ENCODE measurements at places on chromosomes 2 and 18.

DNA sequence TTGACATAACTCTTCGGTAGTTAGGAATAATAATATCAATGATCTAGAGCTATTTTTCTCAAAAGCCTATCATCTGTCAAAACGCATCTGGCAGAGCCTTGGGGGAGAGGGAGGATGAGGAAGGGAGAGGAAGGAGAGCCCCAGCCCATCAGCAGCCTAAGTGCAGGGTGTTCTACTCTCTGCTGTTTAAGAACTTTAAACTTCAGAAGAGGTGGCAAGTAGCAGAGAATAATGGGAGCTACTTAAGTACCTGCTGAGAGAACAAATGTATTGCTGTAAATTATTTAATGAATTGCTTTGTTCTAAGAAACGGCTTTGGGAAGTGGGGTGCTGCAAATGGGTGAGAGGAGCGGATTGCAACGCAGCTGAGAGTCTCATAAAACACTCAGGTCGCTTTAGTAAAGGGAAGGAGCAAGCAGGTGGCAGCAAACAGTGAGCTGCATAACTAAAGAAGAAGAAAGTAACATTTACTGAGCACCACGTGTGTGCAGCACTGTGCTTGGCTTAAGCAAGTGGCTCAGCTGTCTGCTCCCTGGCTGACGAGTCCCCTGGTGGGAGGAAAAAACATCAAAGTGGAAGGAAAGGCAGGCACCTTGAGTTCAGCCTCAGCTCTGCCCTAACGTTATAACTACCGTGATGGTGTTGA is 26.3 kb upstream of the SH3RF3 start:
- DNase-seq: peak; percentile 42

DNA sequence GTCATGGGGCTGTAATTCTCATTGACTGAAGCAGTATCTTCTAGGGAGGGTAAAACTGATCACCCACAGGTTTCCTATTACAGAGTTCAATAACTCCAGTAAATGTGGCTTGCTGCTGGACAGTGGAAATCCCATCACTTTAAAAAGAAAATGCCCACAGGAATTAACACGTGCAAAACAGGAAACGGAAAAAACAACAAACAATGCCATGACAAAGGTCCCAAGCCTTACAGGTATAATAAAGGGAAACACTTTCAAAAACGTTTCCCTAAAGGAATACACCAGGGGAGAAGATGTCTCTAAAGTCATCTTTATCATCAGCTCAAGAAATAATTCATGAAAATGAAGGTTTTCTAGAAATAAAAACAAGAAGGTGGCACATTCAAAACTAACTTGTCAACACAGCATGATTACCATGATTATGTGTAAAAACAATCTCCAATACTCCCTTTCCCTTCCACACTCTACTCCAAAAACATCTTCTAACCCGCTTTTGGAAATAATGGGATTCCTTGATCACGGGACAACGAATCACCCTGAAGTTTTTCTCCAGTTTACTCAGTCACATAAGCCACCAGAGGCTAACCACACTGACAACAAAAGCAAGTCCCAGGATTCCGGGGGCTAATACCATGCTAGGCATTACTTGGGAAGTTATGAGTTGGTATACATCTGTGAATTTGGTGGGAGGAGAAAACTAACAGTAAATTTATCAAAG is 167.9 kb downstream of the TCF4 start:
- no peak for DNase-seq

DNA sequence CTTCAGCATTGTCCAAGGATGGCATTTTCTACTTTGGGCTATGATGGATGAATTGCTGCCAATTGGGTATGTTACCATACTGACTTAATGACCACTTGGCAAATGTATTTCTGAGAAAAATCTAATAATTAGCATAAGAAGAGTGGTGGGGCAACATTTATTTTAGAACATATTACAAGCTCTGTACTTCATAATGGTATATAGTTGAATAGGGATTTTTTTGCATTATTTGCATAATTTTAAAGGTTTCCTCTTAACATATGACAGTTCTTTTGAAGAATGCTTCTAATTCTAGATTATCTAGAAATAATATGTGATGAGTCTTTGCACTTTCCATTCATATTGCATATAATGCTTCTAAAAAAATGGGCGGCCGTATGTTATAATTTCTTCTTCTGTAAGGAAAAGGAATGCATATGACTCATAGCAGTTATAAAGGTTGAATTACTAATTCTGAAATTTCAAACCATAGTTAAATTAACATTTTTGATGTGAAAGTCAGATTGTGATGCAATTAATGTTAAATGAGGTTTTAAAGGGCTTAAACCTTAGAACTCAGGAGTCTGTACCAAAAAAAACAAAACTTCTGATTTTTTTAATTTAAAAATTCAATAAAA is 1652.3 kb upstream of the SLC39A10 start:
- no peak for DNase-seq

- DNase-seq: no peak
These were observed 59.3 kb downstream of the AQP4 start for GRCh38 chr18:26806224-26806623.

DNA sequence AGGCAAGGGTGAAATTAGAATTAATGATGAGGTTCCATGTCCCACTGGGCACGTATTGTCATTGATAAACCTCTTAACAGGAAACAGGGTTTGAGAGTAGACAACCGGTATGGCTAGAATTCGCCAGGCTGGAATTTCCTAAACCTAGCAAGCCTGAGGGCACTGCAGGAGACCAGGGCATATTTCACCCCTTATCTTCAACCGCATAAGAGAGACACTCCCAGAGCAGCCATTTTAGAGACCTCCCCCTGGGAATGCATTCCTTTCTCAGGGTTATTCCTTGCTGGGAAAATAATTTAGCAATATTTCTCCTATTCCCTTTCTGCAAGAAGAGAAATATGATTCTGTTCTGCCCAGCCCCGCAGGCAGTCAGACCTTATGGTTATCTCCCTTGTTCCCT is 334.6 kb upstream of the LYPD1 start:
- DNase-seq: no peak

GRCh38 chr2:36473230-36473629 is 117.7 kb downstream of the CRIM1 start:
- no peak for DNase-seq

GRCh38 chr2:39994151-39994550 is 215.1 kb upstream of the THUMPD2 start:
- no peak for DNase-seq

GRCh38 chr2:233563663-233564430 is 2.7 kb downstream of the USP40 start:
- DNase-seq: no peak

- no peak for DNase-seq
These were observed 827.6 kb downstream of the RNF144A start for GRCh38 chr2:7744827-7745226.

DNA sequence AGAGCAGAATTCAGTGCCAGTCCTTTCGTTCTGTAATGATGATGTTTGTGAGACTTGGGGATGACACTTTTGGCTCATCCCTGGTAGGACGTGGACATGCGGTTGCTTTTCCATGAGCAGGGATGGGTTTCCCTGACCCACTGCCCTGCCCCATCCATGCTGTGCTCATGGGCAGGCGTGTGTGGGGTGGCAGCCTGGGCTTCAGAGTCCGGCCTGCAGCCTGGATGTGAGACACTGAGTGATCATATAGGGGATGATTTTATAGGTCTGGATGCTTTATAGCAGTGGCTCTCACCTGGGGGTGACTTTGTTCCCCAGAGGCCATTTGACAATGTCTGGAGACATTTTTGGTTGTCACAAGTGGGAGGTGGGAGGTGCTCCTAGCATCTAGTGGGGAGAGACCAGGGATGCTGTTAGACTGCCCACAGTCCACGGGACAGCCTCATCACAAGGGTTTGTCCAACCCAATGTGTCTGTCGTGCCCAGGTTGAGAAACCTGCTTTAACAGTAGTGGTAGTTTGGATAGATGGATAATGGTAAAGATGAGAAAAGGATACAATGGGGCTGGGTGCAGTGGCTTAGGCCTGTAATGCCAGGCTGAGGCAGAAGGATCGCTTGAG is 38.9 kb downstream of the LDLRAD4 start:
- DNase-seq: no peak

- DNase-seq: peak; percentile 91
These were observed at the start of gene MAL for GRCh38 chr2:95025406-95026319. MAL (plus strand) TSS chr2:95025708; CDS start chr2:95025793, 85 bp downstream.

- no peak for DNase-seq
These were observed 767.8 kb upstream of the ZEB2 start for GRCh38 chr2:145287736-145288135.

GRCh38 chr18:54112356-54112755 is 112.1 kb downstream of the MBD2 start:
- no peak for DNase-seq

DNA sequence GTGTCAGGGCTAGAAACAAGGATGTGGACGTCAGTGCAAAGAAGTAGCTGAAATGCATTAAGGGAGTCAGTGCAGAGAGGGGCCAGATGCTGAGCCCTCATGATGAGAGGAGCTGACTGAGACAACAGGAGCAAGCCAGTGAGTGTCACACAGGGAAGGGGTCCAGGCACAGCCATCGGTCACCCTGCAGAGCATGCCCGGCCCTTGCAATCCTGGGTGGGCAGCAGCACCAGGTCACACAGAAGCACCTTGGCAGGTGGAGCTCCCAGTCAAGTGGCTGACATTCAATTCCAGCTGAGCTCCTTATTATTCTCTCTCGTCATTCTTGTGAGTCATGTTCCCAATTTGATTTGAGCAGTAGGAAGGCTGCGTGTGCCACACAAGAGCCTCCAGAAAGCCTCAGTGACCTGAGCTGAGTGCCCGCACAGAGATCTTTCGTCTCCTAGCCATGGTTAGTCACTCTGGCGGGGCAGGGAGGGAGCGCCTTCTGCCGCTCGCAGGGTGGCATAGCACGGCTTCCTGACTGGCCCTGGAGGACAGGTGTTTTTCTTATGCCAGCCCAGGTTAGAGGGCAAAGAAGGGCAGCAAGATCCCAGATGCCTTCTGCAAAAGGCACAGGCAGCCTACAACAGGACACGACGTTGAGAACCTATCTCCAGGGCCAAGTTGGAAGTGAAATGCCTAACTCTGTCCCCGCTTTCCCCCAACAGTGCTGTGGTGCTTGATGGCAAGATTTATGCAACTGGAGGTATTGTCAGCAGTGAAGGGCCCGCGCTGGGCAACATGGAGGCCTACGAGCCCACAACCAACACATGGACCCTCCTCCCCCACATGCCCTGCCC is 220.9 kb downstream of the ATAD2B start:
- peak; percentile 71 for DNase-seq

GRCh38 chr18:9550429-9550828 is 63.9 kb downstream of the PPP4R1 start:
- no peak for DNase-seq

DNA sequence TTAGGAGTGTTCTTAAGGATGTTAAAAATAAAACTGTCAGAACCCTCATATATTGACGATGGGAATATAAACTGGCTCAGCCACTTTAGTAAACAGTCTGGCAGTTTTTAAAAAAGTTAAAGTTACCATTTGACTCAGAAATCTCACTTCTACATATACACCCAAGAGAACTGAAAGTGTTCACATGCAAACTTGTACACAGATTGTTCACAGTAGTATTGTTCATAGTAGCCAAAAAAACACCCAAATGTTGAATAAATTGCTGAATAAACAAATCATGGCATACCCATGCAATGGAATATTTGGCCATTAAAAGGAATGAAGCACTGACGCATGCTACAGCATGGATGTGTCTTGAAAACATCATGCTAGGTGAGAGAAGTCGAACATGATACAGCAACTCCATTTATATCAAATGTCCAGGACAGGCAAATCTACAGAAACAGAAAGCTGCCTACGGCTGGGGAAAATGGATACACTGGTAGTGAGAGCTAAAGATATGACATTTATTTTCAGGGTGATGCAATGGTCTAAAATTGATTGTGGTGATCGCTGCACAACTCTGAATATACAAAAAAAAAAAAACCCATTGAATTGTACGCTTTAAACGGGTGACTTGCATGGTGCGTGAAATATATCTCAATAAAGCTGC is 10.1 kb downstream of the RPL31 start:
- DNase-seq: no peak

DNA sequence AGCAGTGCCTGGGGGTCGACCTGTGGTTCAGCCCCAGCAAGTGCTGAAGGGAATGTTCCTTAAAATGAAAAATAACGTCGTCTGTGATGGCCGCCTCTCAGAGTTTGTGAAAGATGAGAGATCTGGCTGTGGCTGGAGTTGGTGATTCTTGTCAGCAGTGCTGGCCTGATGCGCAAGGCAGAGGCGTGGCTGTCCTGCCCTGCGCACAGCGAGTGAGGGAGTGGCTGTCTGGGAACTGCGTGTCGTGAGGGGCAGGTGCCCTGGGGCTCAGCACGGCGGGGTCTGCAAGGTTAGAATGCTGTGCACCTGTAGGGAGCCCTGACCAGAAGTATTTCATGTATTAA is 8.8 kb downstream of the NFATC1 start:
- DNase-seq: no peak

GRCh38 chr2:74010087-74010541 is 25.4 kb downstream of the TET3 start:
- no peak for DNase-seq

GRCh38 chr18:44213293-44213692 is 467.4 kb upstream of the SETBP1 start:
- no peak for DNase-seq

DNA sequence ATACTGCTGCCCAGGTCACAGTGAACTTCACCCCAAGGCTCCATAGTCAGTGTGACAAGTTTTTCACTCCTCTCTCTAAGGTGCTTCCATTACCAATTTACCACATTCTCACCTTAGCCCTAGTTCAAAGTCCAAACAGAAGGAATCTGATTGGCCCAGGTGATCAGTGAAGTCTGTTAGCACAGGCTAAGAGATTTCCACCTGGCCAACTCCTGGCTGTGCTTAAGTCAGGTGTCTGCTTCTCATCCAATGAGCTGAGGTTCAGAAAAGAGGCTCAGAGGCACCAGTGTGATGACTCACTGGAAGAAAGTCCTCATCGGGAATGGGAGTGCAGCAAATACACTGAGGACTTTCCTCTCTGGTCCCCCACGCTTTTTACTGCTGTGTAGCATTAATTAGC is 164.4 kb upstream of the MGAT5 start:
- DNase-seq: no peak

- no peak for DNase-seq
These were observed 34.6 kb downstream of the ODC1 start for GRCh38 chr2:10413503-10413902.

GRCh38 chr18:64100116-64100922 is 48.6 kb downstream of the LINC00305 start:
- DNase-seq: no peak

DNA sequence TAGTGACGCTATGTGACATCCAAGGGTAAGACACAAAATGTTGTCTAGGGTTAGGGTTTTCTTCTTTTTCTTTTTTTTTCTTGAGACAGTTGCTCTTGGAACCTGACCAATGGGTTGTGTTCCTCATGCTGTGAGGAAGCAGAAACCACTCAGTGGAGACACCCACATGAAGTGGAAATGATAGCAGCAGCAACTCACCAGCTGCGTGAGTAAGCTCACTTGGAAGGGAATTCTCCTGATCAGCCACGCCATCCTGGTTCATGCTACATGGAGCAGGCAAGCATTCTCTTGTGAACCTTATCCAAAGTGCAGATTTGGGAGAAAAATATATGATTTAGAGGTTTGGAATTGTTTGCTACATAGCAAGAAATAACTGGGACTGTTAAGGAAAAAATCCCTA is 863.7 kb downstream of the EPHA4 start:
- DNase-seq: no peak

All from H7 (cell line).